ENCODE measurements at places on chromosomes 7 and 10.

- DNase-seq, result no peak
These were observed 57.7 kb downstream of the PTPRE start for GRCh38 chr10:127964621-127965020.

DNA sequence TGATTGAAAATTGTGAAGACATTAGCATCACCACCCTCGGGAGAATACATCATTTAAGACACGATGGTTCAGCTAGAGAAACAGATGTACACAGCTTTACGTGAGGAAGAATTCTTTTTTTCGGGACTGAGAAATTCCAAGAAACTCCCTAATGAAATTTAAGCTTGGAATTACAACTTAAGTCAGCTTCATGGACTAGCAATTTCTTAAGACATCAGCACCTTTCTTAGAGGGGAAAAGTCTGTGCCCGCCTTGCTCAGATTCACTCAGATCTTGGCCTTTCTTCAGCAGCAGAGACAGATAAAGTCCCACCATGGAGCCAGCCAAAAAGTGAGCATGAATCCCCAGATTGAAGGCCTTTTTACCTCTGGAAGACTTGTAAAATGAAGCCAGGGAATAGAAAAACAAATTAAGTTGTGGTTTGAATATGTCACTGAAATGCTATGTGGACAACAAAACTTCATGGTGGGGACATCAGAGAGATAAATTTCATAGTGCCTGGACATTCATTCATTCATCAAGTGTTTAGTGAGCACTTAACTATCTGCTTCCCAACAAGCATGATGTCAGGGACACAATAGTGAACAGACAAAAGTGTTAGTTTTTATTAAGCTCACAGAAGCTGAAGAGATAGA, 32.1 kb downstream of the PRKG1 start:
- DNase-seq, result no peak

GRCh38 chr7:112881-113280, 79.5 kb upstream of the FAM20C start:
- no peak for DNase-seq

GRCh38 chr7:28452681-28453080, 40.4 kb downstream of the CREB5 start:
- no peak for DNase-seq

- no peak for DNase-seq
These were observed 186.2 kb downstream of the CFTR start for GRCh38 chr7:117666031-117666430.

GRCh38 chr10:83542774-83543411, 596.4 kb upstream of the GHITM start:
- no peak for DNase-seq

- DNase-seq, result no peak
These were observed 10.2 kb downstream of the KAZALD1 start for GRCh38 chr10:101071885-101072433.

GRCh38 chr7:157490465-157490912, 153.7 kb downstream of the DNAJB6 start:
- no peak for DNase-seq

GRCh38 chr10:127358337-127358736, 161.9 kb upstream of the INSYN2A start:
- no peak for DNase-seq

DNA sequence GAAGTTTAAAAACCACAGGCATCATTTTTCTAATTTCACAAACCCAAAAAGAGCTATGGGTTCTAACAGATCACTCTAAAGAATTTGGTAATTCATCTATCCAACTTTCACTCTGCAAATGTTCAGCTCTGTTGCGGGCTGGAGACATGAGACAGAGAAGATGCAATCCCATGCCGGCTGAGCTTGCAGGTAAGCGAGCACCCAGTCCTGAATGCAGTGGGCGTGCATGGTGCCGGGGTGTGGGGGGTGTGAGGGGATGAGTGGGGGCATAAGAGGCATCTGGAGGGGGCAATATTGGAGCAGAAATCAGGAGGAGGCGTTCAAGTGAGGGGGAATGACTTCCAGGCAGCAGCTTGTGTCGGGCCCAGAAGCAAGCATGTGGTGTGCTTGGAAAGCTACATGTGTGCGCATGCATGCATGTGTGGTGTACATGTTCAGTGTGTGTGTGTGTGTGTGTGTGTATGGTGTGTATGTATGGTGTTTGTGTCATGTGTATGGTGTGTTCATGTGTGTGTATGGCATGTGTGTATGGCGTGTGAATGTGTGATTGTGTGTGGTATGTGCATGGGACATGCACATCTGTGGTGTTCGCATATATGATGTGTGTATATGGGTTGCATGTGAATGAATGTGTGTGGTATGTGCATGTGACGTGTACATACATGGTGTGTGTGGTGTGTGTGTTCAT, 172.9 kb downstream of the PRKCQ start:
- DNase-seq, result no peak

GRCh38 chr7:143299840-143300239, 11.7 kb downstream of the CASP2 start:
- no peak for DNase-seq

- DNase-seq, result no peak
These were observed 206.5 kb upstream of the PRKCQ start for GRCh38 chr10:6786579-6787031.

- no peak for DNase-seq
These were observed 60.4 kb downstream of the SORCS1 start for GRCh38 chr10:107104026-107104652.

- no peak for DNase-seq
These were observed 3.0 kb downstream of the PGAM2 start for GRCh38 chr7:44062180-44062902.

DNA sequence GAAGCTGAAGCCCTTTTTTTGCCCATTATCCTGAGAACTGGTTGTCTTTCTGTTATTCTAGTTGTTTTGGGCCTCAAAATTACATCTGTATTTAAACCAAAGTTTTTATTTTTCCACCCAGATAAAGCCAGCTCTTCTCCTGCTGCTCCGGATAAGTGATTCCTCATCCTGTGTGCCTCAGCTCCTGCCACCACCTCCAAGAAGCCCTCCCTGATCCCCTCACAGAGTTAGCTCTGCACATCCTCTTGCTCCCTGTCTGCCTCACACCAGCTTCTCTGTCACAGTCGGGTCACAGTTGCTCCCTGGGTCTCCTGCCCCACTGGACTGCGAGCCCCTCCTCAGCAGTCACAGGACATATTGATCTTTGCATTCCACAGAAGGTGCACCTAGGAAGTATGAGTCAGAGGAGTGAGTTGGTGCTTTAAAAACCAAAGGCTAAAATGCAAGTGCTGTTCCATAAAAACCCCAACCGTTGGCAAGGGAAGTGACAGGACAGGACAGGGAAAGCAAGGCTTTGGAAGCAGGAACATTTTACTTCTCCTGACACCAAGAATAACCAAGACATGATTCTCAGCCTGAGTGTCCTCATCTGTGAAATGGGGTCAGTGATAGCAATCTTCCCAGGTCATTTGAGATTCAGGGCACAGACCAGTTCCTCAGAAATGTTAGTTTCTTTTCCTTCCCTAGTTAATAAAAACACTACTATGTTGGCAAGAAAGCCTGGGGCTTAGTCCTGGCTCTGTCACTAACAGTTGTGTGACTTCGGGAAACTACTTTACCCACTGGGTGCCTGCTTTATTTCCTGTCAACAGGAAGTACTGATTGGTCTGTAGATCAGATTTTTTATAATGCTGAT, 36.5 kb upstream of the EEPD1 start:
- DNase-seq, result no peak

DNA sequence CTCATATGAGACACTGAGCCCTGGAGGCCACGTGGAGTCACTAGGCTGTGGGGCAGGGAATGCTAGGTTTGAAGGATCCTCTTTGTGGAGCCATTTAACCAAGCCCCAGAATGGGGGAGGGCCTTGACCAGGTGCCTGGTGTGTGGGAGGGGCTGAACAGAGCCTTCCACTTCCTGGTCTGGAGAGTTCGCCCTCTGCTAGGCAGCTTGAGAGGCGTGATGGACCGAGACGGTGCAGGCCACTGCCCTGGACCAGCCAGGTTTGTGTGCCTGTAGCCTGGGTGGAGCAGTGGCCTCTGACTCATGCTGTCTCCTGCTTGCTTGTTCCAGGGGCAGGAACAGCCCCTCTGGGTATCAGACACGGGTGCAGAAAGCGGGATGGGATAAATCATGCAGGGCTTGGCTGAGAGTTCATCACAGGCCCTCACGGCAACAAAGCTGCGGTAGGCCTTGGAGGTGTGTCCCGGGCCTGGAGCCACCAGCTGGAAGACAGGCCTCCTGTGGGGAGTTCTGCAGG, 27.4 kb downstream of the ADAMTS14 start:
- DNase-seq, result no peak

GRCh38 chr7:138746073-138746472, 44.9 kb upstream of the SVOPL start:
- DNase-seq, result no peak

- no peak for DNase-seq
These were observed 60.4 kb upstream of the KCNIP2 start for GRCh38 chr10:101903827-101904550.

GRCh38 chr10:112615269-112615668, 168.3 kb downstream of the VTI1A start:
- no peak for DNase-seq

DNA sequence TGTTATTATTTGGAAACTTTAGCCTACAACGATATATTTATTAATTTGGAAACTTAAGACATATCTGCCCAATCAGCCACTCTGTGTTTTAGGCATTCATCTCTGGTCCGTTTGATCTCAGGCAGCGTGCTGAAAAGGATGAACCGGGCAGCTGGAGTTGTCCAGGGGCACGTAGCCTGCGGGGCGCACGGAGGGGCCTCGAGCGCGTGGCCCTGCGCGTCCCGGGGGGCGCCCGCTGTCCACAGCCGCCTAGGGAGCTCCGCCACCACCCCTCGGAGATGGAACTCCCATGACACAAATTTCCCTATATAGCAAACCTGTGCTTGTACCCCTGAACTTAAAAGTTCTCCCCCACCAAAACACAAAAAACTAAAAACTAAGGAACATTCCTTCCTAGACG, 24.3 kb upstream of the MKI67 start:
- DNase-seq, result no peak

- DNase-seq, result no peak
These were observed 2.0 kb downstream of the AOC1 start for GRCh38 chr7:150854066-150855000.

DNA sequence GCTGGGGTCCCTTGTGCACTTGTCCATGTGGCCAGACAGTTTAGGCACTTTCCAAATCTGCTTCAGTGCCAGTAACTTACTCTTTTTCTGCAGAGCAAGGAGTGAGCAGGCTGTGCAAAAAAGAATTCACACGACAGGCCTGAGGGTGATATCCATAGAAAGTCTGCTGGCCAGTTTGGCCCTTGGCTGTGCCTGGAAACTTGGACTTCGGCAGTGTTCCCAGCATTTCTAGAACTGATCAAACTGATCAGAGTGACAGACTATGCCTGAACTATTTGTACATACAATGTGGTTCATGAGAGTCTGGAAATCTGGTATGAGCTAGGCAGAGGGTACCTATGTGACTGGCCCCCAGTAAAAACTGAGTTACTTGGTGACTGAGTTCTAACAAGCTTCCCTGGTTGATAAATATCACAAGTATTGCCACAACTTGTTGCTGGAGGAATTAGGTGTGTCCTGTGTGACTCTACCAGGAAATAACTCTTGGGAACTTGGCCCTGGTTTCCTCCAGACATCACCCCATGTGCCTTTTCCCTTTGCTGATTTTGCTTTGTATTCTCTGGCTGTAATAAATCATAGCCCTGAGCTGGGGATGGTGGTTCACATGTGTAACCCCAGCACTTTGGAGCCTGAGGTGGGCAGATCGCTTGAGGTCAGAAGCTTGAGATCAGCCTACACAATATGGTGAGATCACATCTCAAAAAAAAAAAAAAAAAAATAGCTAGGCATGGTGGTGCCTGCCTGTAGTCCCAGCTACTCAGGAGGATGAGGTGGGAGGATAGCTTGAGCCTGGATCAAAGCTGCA, 3.3 kb upstream of the DENND10 start:
- no peak for DNase-seq

DNA sequence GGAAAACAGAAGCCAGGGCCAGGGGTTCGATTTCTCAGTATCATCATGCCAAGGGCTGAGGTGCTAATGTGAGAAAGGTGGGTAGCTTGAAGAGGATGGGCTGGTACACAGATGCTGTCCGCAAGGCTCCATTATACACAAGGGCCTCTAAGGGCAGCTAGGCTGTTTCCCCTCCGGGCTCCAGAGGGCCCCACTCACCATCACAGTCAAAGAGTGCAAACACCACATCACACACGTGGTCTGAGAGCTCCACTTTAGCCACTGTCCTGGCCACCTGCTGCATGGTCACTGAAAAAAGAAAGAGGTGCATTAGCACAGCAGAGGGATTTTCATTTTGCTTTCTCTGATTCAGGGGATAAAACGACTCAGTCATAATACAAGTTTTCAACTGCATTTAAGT, 20.9 kb upstream of the DNAJB12 start:
- DNase-seq, result no peak

- DNase-seq, result no peak
These were observed 22.9 kb upstream of the GPR22 start for GRCh38 chr7:107446988-107447387.

DNA sequence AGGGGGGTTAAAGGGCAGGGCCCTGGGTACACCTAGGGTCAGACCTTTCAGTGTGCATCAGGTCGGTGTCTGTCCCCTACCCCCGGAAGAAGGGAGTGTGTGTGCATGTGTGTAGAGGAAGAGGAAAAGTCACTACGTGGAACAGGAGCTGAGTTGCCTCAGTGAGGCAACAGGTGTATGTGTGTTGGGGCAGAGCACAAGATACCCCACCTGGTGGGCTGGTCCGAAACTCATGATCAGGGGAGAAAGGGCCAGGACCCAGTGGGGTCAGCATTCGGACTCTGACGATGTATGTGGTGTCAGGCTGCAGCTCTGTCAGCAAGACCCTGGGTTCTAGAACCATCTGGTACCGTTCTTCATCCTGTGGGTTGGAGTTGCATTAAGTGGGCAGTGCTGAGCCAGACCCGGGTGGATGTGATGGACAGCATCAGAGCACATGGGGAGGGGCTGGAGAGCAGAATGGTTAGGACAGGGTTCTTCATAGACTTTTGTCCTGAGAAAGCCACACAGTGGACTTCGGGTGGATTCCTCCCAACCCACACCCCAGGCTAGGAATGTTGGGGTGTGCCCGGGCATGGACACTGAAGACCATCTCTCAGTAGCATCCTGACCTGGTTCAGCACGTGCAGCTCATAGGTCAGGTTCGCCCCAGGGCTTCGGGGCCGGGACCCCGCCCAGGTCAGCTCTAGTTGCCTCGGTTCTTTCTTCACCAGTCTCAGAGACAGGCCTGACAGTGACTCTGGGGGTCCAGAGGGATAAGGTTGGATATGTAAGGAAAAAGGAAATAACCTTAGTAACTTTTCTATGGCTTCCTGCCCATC, 10.7 kb downstream of the EPHA1 start:
- no peak for DNase-seq

- no peak for DNase-seq
These were observed 25.0 kb upstream of the AQP1 start for GRCh38 chr7:30886608-30887011.

GRCh38 chr7:48292949-48293348, 121.7 kb downstream of the ABCA13 start:
- no peak for DNase-seq

GRCh38 chr7:18445483-18445882, 50.1 kb upstream of the HDAC9 start:
- no peak for DNase-seq

GRCh38 chr7:122902751-122903495, 16.7 kb upstream of the CADPS2 start:
- DNase-seq, result no peak

- DNase-seq, result no peak
These were observed 248.4 kb upstream of the KLF6 start for GRCh38 chr10:4033341-4033896.

GRCh38 chr7:107253599-107253998, 84.8 kb downstream of the HBP1 start:
- no peak for DNase-seq

GRCh38 chr10:80670774-80671173, 133.1 kb downstream of the SH2D4B start:
- no peak for DNase-seq

- no peak for DNase-seq
These were observed 161.1 kb downstream of the RPS24 start for GRCh38 chr10:78194539-78195402.
